ENCODE measurements at places on chromosomes 5 and 9. TPM values are rescaled to one million over a fixed set of nuclear protein-coding genes. Genes with fewer than 3 reads are reported as not detected.
A peak's percentile ranks its signal among the peaks of the same experiment; 100 is the strongest.

MARVELD2 gene
- total RNA-seq = 5.7 TPM

DNA sequence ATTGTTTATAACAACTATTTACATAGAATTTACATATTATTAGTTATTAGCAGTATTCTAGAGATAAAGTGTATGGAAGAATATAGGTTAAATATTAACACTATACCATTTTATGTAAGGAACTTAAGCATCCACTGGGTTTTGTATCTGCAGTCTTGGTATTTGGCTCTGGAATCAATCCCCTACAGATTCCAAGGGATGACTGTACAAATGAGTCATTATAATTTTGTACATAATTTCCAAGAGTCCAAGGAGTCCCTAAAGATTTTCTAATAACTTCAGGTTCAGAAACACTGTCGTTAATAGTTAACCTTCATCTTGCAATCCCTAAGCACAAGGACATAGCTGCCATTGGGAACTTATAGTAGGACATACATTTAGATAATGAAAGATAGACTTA is 254.8 kb upstream of the PDE4D start:
- DNase-seq = peak; percentile 52

LCN10 gene
- total RNA-seq = not detected

- DNase-seq = no peak
Measured at GRCh38 chr5:176803943-176804498, 6.3 kb upstream of the UNC5A start.

GRCh38 chr5:16548115-16548514 is 68.7 kb downstream of the RETREG1 start:
- no peak for DNase-seq

GRCh38 chr9:125694478-125694877 is 12.5 kb downstream of the MAPKAP1 start:
- DNase-seq = no peak

- DNase-seq = peak; percentile 99
Measured at GRCh38 chr5:88785746-88786565, 97.0 kb downstream of the MEF2C start.

DNA sequence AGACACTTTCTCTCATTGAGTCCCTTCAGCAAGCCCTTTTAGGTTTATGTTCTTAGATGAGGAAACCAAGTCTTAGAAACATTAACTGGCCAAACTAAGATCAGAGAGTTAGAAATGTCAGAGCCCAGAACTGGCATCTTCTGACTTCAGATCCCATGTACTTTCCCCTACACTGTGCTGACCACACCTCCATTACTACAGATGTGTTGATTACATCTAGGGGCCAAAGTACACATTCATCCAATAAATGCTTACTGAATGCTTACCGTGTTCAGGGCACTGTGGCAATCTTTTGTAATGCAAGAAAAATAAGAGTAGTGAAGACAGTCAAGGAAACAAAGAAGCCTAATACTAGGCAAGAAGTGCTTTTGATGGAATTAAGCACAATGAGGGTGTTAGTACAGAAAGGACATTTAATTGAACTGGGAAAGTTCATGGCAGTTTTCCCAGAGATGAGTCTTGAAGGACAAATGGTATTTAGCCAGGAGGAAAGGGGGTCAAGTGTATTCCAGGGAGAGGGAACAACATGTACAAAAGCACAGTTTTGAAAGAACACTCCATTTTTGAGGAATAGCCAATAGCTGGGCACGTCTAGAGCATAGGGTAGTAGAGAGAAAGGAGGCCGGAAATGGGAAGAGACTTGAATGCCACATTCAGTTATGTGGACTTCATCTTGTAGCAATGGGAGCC is 89.7 kb upstream of the CDKN2B start:
- peak; percentile 40 for DNase-seq

SLCO4C1 gene
- 0.10 TPM for total RNA-seq

FNIP1 gene
- total RNA-seq = 26.4 TPM

GRCh38 chr9:91176426-91176825 is 185.3 kb downstream of the AUH start:
- DNase-seq = no peak

- DNase-seq = no peak
Measured at GRCh38 chr9:124674651-124675050, 96.5 kb downstream of the NR6A1 start.

GRCh38 chr5:3854188-3854821 is 258.7 kb downstream of the IRX1 start:
- DNase-seq = no peak

GPR151 gene
- total RNA-seq = not detected

IL7R gene
- total RNA-seq = 20.4 TPM

GRCh38 chr5:176175101-176175852 is 62.9 kb upstream of the SIMC1 start:
- DNase-seq = no peak

GRCh38 chr9:16593746-16594145 is 276.7 kb downstream of the BNC2 start:
- DNase-seq = no peak

IL4 gene
- not detected for total RNA-seq

- DNase-seq = no peak
Measured at GRCh38 chr9:92644278-92644677, 25.7 kb downstream of the IPPK start.

DNA sequence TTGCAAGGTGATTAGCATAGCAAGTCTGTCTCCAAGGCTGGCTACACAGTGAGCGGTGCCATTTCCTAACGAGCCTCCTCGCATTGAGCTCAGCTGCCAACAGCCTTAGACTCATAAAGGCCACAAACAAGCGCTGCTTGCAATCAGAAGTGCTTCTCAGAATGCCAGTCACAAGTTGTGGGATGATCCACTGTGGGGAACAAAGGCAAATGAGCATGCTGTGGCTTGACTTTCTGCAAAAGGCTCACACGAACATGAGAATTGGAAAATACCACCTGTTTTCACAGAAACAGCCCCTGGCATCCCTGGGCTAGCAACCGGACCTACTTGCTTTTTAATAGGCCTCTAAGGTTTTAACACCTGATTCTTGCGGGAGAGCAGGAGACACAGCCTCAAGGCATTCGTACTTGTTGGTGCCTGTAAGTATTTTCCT is 215.5 kb downstream of the FANCC start:
- DNase-seq = no peak

DNA sequence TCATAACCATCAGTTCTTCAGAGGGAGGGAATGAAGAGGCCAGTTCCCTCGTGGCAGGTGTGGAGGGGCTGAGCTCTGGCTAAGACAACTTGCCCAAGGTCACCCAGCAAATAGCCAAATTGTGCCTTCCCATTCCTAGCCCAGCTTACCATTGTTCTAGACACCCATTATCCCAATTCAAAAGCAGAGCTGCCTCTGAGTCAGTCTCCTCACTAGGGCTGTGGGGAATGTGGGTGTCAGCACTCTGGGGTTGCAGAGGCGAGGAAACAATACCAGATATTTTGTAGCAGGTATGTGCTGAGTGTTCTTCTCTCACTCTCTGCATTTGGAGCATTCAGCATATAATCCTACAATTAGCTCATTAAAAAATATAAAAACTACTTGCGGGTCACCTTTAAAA is 270.8 kb downstream of the PSAT1 start:
- peak; percentile 73 for DNase-seq
